Cerebellum (tissue), 4 donors: ENCODE measurements at places on chromosomes 4 and X.

- DNase-seq, result no peak
Measured at GRCh38 chr4:3469386-3470243, 6.5 kb downstream of the DOK7 start.

- no peak for DNase-seq
Measured at GRCh38 chr4:143148521-143148920, 36.2 kb upstream of the USP38 start.

GRCh38 chr4:39450618-39451017 lies 8.1 kb downstream of the RPL9 start:
- no peak for DNase-seq

- no peak for DNase-seq
Measured at GRCh38 chrX:1009771-1010170, 202.7 kb downstream of the CRLF2 start.

DNA sequence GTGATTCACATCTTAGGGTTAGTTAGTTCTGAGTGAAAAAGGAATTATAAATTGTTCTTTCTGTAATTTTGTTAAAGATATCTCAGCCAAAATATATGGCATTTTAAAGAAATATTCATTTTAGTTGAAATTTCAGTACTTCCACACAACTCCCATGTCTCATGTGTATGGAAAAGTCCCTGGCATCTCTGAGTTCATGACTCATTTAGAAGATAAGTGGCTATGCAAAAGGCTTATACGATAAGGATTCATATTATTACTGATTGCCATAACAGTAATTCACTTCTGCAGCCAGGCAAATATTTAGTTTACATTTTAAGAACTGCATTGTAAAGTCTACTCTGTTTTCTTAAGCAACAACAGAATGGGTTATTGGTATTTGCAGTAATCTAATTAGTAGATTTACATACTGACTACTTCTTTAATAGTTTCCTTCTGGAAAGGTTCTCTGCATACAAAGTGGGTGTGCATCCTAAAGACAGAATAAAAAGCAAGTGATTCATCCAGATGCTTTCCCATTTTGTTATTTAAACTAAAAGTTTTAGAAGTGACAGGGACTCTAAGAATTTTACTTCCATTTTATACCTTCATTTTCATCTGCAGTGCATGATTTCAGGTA lies 682.4 kb upstream of the PABPC4L start:
- no peak for DNase-seq

DNA sequence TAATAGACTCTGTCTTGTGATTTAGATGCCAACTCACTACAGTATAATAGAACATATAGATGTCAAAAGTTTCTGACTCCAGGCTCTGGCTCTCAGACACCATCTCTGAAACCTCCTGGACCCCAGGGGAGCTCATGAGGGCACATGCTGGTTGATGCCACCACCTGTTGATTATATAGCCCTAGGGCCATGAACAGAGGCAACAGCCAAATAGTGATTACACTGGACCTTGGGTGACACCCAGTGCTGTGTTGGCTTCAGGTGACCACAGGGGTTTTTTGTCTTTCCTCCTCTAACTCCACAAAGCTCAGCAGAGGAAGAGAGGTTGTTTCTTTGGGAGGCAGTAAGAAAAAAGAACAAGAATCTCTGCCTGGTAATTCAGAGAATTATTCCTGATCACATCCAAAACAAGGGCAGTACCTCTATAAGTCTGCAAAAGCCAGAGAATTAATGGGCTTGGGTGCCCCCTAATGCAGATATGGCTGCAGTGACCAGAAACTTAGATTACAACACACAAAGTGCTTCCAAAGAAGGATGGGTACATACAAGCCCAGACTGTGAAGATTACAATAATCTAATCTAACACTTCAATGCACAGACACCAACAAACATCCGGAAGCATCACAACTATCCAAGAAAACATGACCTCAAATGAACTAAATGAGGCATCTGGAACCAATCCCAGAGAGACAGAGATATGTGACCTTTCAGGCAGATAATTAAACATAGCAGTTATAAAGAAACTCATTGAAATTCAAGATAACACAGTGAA lies 1920.6 kb downstream of the ARAP2 start:
- DNase-seq, result no peak

- DNase-seq, result no peak
Measured at GRCh38 chr4:19497705-19498104, 754.0 kb upstream of the SLIT2 start.

GRCh38 chrX:102714994-102715393 lies 2.7 kb downstream of the GPRASP2 start:
- no peak for DNase-seq

DNA sequence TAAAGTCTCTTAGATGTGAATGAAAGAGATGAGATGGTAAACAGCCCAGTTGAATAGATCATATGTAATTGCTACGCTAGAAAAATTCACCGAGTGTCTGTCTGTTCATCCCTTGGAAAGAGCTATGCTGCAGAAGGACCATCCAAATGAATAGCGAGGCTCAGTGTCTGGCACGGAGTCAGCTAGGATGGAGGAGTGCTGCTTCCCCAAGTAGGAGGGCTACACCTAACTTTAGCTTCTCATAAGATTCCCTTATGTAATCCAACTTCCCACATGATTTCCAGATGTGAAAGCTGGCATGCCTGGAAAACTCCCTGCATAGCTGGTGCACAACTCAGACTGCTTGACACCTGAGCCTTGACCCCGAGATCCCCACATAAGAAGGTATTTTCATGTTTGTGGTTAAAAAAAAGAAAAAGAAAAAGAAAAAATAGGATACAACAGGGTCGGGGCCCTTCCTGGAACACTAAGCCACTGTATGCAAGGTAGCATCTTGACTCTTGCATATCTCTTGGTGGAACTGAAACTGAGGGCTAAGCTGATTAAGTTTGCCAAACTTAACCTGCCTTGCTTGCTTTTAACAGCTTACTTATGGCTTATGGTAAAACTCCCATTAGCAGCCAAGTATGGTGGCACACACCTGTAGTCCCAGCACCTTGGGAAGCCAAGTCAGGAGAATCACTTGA lies 82.3 kb downstream of the FREM3 start:
- DNase-seq, result no peak

- DNase-seq, result peak; percentile 21
Measured at GRCh38 chrX:47854474-47854873, 17.8 kb downstream of the ZNF81 start.

DNA sequence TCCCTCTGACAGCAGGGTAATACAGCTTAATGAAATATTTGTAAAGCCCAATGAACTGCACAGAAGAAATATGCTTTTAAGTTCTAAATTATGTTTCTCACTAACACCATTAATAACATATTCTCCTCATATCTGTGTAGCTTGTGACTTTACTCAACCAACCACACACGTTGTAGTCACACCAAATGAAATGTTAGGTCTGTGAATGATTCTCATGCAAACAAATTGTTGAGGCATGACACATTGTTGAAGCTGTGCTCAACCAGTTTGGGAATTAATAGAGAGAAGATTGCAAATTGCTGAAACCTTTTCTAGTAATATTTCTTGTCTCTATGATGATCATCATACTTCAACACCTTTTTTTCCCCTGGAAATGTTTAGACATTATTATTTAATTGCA lies 645.9 kb downstream of the PCDH7 start:
- DNase-seq, result no peak

DNA sequence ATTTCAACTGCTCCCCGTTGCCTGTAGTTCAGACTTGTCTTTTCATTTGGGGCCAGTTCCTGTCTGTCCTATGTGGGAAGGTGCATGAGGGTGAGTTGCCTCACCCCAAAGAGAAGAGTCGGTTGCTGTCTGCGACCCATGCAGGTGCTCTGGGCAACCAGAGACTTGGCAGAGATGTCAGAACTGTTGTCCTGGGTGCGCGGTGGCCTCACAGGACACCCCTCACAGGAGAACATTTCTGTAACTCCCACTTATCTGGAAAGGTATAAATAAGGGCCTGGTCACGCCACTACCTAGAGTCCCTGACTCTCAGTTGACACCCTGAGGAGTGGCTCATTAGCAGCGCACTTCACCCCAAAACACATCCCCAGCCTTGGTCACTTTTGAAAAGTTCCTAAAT lies 9.7 kb upstream of the NAT8L start:
- DNase-seq, result no peak

DNA sequence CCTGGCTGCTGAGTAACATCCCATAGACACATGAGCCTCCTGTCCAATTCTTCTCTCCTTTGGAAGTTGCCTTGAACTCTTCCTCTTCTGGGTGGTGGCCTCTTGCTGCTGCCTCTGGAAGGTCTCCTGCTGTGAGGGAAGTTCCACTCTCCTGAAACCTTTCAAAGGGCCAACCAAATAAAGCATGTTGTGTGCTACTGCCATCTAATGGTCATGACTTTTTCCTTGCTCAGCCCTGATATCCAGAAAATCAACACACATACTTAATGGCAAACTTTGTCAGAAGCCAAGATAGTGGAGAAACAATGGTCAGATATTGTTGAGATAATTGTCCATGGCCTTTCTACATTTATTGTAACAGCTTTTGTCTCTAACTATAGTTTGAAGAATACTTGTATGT lies 19.1 kb upstream of the ZXDA start:
- DNase-seq, result peak; percentile 4

DNA sequence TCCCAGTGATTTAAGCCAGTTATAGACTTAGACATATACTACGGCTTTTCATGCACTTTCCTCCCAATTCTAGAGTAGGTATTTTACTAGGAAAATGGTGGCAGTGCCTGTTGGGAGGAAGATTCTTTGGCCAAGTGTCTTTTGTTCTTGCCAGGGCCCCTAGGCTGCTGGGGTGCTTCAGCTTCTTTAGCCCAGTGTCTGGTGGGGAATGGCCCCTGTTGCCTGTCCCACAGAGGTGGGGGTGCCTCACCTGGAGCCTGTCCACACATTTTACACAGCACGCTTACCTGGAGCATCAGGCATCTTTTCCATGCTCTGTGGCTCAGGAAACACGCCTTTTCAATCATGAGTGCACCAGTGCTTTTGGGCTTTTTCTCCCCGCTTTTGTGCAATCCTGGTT lies 33.2 kb upstream of the MSANTD1 start:
- no peak for DNase-seq

GRCh38 chr4:147207911-147208310 lies 262.2 kb upstream of the TTC29 start:
- DNase-seq, result no peak

DNA sequence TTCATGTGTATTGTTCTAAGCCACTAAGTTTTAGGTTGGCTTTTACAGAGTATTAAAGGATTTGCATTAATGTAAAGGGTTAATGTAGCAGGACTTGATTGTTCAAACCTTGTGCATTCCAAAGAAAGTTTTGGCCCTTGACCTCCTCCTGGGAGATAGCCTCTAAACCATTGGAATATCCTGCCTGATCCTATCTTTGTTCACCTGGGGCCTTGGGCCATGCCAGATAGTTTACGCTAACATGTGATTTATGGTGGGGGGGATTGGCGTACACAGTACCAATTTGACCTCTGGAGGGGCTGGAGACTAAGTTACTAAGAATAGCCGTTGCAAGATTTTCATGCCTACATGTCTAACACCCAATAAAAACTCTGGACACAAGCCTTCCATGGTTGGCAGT lies 1002.7 kb upstream of the PABPC4L start:
- no peak for DNase-seq

- peak; percentile 51 for DNase-seq
Measured at GRCh38 chrX:153862369-153863250, 23.4 kb downstream of the L1CAM start.

DNA sequence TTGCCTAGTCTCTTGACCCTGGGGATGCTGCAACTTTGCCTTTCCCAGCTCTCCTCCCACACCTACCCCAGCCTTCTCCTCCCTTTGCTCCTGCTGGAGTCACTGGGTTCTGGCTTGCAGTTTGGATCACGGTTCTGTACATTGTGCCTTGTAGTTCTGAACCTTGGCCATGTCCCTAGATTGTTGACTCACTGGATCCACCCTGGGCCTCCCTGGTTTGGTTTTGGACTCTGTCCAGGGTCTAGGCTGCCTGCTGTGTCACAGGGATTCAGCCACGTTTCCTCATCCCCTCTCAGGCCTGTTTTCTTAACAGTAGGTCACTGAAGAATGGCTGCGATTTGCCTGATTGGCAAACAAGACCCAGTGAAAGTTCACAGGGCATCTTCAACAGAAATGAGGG lies 11.5 kb upstream of the GABRE start:
- no peak for DNase-seq

DNA sequence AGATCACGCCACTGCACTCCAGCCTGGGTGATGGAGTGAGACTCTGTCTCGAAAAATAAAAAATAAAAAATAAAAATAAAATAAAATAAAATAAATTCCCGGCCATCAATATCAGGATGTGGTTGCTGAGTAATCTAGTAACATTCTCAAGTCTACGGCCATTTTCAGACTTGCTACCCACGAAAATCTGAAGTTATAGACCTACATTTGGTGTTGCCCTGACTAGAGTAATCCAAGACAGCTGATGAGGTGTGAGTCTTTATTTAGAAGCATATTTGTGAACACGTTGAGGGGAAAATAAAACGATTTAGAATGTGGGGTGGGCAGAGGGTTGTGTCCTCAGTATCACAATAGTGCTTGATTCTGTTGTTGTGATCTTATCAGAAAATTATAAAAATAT lies 130.2 kb upstream of the MID1 start:
- DNase-seq, result no peak

DNA sequence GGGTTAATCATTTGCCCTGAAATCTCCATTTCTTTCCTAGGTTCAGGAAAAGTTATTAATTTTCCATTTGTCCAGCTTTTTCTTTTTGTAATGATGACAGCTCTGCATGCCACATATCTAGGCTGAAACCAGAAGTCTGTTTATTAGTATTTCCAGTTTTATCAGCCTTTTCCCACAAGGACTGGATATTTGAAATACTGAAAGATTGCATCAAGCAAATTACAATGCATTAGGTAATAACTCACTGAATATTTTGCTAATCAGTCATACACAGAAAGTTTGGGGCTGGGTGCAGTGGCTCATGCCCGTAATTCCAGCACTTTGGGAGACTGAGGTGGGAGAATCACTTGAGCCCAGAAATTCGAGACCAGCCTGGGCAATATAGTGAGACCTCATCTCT lies 21.5 kb downstream of the SLC9A7 start:
- no peak for DNase-seq

DNA sequence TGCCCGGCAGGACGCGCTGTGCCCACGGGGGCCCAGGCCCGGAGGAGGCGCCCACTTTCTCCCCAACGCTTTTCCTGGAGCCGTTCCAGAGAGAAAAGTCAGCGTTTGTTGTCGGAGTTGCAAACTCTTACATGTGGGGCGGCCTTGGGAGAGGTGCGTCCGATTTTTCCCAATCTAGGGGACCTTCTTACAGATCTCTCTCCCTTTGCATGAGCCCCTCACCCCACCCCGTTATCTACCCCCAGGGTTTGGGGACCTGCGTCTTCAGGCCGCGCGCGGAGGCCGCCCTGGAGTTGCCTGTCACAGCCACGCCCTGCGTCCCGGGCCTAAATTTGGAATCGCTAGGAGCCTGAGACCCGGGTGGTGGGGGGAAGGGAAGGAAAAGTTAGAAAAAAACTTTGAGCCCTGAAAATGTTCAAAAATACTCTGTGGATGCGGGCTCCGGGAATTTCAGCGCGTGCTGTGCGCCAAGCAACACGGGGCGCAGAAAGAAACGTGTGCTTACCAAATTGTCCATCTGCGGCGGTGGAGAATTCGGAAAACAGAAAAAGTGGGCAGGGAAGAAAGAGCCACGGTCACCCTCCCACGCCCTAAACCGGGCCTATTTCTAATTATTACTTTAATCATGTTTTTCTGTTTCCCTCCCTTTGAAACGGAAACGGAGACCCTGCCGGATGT lies 587 bp downstream of the CD99 start:
- no peak for DNase-seq

GRCh38 chrX:15790769-15791290 lies 546 bp downstream of the ZRSR2 start:
- DNase-seq, result no peak
